ENCODE measurements at places on chromosomes 7 and 10.

- no peak for DNase-seq
Observed at GRCh38 chr7:138890499-138891445, 90.4 kb downstream of the KIAA1549 start.

DNA sequence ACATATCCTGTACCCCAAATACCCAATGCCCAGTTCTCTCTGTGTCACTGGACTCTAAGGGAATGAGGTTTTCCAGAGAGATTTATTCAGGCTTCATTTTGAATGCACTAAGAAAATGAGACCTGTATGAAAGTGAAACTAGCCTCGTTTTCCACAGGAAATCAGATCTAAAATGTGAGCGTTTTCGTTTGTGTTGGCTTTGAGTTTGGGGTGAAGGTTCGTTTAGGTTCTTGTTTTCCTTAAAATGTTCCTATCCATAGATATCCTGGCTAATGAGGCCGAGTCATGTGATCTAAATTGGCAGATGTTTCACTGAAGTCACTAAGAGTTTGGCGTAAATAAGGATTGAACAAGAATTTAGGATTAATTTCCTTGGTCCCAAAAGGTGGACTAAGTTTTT is 90.9 kb upstream of the BMPER start:
- no peak for DNase-seq

DNA sequence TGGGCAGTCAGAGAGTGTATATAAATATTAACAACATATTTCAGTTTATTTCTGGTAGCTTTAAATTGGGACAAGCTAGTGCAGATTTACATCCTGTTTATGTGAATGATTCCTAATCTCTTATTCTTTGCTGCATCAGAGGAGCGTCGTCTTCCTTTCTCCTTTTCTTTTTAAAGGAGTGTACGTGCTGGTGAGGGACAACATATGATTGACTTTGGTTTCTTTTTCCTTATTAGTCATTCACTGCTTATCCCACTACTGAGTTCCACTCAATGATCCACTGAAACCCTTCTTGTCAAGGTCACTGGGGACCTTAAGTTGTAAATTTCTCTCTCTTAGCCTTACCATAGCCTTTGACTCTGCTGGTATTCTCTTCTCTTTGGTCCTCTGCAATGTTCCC is 116.3 kb downstream of the EXOC4 start:
- DNase-seq = no peak

DNA sequence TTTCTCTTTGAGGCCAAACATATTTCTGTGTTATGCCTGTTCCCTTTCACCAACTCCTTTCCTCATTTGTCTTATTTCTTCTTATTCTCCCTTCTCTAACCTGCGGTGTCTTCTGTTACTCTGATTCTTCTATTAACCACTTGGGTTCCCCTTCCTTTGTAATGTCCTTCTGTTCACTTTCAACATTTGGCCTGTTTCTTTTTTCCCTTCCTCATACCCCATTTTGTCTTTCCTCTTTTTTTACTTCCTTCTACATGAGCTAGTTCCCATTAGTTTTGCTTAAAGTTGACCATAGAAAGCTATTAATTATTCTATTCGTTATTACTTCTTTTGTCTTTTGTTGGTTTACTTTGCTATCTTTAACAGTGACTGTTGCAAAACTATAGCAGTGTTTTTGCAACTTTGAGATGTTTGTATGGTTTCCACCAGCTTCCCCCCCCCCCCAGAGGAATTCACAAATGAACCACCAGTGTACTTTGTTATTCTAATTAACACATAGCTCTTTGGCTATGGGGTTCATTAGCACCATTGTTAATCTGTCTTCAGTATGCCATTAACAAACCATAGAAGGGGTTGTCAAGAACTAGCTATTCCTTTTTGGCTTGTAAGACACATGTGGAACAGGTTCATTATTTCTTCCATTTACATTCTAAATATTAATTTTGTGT is 2.9 kb downstream of the LRGUK start:
- DNase-seq = no peak

DNA sequence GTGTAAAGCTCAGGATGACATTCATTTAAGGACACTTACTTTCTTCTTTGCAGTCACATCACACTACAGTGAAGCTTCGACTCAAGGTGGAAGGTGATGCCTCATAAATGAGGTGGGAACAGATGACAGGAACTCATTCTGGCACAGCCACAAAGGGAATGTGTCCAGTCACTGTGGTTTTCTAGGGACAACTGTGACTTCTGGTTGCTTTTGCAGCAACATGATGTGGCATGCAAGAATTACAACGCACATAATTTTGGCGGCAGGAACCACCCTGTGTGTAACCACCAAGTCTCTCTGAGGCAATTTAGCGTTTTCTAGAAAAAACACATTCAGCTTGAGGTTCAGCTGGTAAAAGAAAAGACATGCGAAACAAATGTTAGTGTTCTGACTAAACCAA is 32.0 kb upstream of the FERD3L start:
- no peak for DNase-seq

- no peak for DNase-seq
Observed at GRCh38 chr10:119517235-119518141, 25.0 kb downstream of the RGS10 start.

DNA sequence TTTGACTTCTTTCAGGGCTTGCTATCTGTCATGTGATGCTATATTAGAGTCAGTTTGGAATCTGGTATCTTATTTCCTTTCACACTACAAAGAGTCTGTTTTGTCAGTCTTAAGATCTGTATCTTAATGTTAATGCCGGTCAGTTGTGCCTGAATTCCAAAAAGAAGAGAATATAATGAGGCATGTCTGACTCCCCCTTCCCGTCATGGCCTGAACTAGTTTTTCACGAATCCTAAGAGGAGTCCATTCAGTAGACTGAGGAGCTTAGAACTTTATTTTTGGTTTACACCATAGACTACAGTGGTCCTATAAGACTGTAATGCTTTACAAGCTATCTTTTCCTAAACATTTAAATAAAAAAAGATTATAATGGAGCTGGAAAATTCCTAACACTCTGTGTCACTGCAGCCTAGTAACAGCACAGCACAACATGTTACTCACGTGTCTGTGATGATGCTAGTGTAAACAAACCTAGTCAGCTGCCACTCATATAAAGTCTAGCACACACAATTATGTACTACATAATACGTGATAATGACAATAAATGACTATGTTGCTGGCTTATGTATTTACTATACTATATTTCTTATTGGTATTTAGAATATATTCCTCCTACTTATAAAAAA is 50.6 kb downstream of the VPS41 start:
- no peak for DNase-seq
